ENCODE measurements at places on chromosomes 4 and X.
A peak's percentile ranks its signal among the peaks of the same experiment; 100 is the strongest.

GRCh38 chr4:91127831-91128230 lies 1000.6 kb downstream of the CCSER1 start:
- no peak for DNase-seq

GRCh38 chrX:51641421-51642021 lies 22.8 kb upstream of the CENPVL3 start:
- DNase-seq: peak; percentile 2

DNA sequence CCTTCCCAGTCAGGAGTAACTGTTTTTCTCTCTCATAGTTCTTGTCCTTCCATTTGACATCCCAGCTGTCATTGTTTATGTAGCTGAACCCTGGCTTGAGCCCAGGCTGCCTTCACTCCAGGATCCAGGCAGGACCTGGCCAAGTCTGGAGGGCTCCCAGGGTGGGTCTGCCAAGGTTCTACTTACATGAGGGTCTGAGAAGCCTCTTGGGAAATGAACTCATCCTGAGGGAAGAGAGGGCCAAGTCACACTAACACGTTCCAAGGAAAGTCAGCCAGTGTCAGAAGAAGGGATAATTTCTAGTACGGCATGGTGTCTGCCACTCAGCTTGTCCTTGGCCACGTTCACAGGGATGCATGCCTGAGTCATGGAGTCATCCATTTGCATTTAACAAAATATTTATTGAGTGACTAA lies 54.8 kb upstream of the SRD5A3 start:
- DNase-seq: no peak

DNA sequence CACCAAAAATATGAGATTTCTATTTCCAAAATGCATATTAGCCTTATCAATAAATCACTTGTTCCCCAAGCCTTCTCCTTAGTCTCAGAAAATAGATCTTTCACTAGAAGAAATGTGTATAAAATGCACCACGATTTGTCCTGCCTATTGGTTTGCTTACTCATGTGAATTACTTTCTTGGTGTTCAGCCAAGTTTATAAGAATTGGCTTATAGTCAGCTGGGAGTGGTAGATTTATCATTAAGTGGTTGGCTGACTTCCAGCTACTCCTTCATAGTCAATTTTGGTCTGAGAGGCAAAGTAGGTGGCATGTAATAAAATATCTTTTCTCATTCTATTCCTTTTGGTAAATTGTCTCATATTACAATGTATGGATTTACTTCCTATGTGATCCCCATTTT lies 1.3 kb downstream of the SULT1E1 start:
- no peak for DNase-seq

DNA sequence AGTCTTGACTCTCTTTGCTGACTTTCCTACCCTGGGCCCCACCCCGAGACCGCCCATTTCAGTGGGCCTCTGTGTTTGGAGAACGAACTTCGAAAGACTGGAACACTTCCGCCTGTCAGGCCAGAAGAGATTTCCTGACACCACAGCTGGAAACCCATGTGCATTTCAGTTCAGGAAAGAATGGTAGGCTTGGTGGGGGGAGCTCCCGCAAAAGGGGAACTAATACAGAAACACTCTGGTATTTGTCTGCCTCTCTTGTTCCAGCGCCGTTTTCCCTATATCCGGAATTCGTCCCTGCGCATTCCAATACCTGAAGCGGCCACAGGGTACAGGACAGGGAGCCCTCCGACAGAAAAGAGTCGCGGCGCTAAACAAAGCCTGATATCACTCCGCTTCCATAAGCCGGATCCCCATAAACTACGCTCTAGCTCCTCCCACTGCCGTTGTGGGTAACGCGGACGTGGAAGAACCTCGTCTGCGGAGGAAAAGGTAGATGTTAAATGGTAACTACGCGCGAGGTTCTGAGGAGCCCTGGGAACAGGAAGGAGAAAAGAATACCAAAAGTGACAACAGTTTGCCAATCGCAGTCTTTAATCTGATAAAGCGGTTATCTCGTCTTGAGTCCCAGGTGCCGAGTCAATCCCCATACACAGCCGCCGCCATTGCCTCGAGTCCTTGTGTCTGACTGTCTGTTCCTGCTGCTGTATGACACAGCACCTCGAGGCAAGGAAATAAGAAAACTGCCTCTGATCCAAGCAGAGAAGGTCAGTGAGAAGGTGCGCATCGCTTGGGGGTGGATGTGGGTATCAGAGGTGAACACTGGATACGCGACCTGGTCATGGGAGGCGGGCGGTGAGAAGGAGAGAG lies at the start of gene ARMCX5:
Gene ARMCX5 (plus strand): TSS at position 432 of the 867 bp plus-strand sequence. CDS start 2,627 bp downstream, outside the sequence.
- DNase-seq: peak; percentile 94

DNA sequence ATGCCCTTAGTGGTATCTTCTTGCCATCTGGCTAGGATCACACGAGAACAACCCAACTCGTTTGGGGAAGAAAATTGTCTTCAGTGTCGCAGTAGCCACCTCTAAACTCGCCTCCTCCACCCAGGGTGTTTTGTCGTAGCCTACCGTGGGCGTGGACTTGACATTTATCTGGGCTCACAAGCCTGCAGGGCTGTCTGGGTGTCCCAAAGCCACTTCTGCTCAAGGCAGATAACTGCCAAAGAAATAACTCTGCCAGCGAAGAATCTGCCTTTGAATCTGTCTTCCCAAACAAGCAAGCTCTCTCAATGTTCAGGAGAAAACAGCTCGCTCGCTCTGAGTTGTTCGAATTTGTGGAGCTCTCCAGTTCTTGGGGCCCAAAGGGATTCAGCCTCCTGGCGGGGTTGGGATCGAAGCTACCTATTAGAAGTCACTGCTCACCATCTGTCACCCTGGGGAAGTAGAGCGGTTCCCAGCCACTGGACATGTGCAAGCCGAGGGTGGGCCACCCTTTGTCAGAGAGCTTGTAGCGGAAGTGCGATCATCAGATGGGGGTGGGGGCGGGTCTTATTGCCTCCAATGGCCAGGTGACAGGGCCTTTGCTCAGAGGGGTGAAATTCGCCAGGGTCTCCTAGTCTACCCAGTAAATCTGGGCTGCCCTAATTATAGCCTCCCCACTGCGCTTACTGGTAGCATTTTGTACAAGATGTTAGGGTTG lies 14.8 kb downstream of the BLOC1S4 start:
- no peak for DNase-seq

DNA sequence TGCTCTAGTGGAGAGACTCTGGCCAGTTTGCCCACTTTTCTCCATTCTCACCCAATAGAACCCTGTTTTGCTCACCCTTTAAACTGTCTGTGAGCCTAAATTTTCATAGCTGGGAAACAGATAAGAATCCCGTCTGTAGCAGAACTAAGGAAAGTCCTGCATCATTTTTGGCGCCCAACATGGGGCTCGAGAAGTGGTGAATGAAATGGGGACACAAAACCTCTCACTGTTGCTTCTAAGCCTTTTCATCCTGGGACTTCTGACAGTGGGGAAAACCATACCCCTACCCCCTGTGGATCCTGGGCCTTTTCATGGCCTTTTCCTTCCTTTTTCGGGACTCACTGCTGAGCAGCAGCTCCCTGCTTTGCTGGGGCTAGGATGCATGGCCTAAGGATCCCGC lies 189.9 kb downstream of the INPP4B start:
- DNase-seq: no peak

DNA sequence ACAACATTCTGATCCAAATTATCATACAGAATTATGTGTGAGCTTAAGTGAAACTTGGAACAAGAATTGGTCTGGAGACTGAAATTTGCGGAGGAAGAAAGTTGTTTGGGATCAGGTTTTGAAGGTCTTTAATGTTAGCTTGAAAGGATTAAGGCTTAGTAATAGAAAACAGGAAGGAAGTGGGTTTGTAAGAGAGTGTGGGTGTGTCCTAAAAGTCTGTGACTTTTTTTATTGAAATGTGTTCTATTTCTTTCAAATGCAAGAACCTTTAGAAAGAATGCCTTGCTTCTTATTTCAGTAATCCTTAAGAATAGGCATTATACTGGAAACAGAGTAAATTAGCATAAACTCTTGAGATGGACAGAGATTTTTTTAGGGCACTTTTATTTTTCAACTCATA lies 198.0 kb downstream of the GALNTL6 start:
- no peak for DNase-seq

GRCh38 chr4:118968005-118968404 lies 79.4 kb downstream of the SYNPO2 start:
- DNase-seq: no peak

GRCh38 chr4:102843938-102844337 lies 16.6 kb upstream of the UBE2D3 start:
- DNase-seq: no peak

- peak; percentile 23 for DNase-seq
Measured at GRCh38 chrX:39898147-39898546, 199.6 kb downstream of the BCOR start.
